ENCODE measurements at places on chromosomes 11 and 22. TPM values are rescaled to one million over a fixed set of nuclear protein-coding genes. Genes with fewer than 3 reads are reported as not detected.

The ZP1 gene
- total RNA-seq, result not detected

The CD248 gene
- 28.2 TPM for total RNA-seq

GRCh38 chr11:59281177-59281576 is 68.5 kb upstream of the MPEG1 start:
- no peak for ATAC-seq

GRCh38 chr11:47987310-47987709 is 7.0 kb downstream of the PTPRJ start:
- ATAC-seq, result no peak

DNA sequence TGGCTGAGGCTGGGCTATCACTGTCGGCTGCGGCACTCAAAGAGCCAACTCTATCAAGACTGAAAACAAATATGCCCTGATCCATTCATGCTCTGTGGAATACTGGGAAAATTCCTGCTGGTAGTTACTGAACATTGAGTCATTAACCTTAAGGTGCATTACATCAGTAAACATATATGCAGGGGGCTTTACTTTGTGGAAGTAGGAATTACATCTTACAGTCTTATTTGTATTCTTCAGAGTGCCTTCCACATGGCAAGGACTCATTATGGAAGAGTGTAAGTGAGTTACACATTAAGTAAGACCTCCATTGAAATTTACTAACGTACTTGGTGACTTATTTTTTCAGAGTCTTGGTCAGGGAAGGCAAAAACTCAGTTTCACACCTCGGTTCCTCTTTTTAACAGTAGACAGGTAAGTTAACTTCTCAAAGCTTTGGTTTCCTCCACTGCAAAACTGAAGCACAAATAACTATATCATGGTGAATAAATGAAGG is 4.5 kb downstream of the OR5B21 start:
- ATAC-seq, result no peak

The SYT13 gene
- 1.3 TPM for total RNA-seq

GRCh38 chr11:112238041-112238440 is 11.8 kb downstream of the PTS start:
- ATAC-seq, result no peak

The PPME1 gene
- total RNA-seq, result 27.1 TPM

All from gastroesophageal sphincter (tissue), 4 donors.